ENCODE measurements at places on chromosomes 4 and X.

DNA sequence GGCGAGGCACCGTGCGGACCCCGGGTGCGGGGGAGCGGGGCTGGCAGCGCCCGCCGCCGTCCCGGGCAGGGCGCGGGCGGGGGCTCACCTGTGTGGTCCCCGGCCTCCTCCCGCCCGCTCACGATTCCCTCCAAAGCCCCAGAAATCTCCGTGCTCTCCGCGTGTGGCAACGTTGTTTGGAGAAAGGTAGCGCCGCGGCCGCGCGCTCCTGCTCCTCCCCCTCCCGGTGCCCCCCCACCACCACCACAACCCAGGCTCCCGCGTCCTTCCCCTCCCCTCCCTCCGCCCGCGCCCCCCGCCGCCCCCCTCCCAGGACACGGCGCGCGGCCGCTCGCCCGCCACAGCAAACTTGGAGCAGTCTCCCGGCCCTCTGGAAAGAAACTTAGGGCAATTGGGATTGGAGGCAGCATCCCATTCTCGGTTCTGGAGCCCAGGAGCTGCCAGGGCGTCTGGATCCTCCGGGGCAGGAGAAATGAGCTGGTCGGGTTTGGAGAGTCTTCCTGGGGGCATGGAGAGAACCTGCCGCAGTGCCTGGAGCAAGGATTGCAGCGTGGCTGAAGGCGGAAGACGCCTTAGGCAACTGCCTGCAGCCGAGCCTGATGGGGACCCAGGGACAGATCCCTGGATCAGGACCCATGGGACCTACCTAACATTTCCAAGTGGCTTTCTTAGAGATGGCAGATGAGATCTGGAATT is 855 bp downstream of the KLF3 start:
- DNase-seq, result peak; percentile 38

DNA sequence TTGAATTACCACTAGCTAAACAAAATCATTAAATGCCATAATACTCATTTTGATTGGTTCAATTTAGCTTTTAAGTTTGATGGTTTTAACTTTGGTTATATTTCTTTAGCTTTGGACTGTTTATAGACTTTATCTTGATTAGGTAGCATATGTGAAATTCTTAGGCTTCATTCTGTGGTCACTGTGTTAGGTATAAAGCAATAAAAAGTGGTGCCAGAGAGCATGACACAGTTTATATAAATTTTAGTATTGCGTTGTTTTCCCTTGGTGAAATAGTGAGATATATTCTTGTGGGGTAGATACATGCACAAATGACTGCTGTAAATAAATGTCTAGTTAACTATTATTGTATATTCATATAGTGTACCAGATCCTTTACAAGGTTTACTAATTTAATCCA is 474.2 kb upstream of the GRID2 start:
- DNase-seq, result no peak

GRCh38 chr4:173091362-173091761 is 77.2 kb upstream of the GALNT7 start:
- DNase-seq, result no peak

DNA sequence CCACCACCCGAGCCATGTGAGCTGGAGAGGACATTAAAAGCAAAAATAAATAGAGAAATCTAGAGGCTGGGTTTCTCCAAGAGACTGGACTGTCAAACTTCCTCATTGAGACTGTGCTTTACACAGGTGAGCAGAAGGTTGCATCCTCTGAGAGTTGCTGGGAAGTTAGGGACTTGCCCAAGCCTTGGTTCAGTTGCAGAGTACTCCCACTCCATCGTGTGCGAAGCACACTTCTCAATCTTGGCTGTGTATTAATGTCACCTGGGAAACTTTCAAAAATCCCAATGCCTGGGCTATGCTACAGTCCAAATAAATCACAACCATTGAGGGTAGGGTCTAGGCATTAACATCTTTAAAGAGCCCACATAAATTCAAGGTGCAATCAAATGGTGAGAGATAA is 89.2 kb downstream of the ZNF330 start:
- DNase-seq, result no peak

GRCh38 chrX:57417827-57418226 is 131.3 kb downstream of the FAAH2 start:
- no peak for DNase-seq

GRCh38 chrX:40531056-40531826 is 49.5 kb upstream of the ATP6AP2 start:
- no peak for DNase-seq
